OCI-LY7 (cell line): ENCODE measurements at places on chromosomes 6 and 20. TPM values are rescaled to one million over a fixed set of nuclear protein-coding genes. Genes with fewer than 3 reads are reported as not detected.

The PROCR gene
- not detected in 2 replicates for total RNA-seq

The TRIM15 gene
- not detected in 2 replicates for total RNA-seq

The EPPIN gene
- not detected in 2 replicates for total RNA-seq

GRCh38 chr6:118565311-118565960 is 17.3 kb downstream of the PLN start:
- DNase-seq, result peak; percentile 82

GRCh38 chr20:35394271-35394670 is 17.5 kb downstream of the UQCC1 start:
- no peak for DNase-seq

GRCh38 chr6:41682056-41682477 is 43.8 kb downstream of the MDFI start:
- peak; percentile 78 for DNase-seq

DNA sequence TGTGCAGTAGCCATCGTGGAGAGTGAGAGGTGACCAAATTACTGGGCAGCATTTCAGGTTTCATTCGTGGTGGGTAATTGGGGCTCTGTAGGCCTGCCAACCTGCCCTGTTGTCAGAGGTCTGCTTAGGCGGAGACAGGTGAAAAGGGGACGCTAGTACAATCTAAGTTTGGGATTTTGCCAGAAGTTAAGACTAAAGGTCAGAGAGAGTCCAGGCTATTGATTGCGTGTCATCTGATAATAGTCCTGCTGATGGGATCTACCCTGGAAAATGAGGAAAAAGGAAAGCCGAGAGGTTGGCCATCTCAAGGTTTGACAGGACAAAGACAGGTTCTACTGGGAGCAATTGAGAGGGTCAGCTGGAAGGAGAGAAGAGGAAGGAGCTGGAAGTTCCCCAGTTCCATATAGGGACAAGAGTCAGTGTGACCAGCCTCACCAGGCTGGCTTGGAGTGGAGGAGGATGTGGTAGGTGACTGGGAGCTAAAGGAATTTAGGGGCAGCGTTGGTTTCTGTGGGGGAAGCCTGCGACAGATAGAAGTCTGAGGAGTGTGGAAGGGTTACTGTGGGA is 10.9 kb downstream of the ARFGEF2 start:
- no peak for DNase-seq

DNA sequence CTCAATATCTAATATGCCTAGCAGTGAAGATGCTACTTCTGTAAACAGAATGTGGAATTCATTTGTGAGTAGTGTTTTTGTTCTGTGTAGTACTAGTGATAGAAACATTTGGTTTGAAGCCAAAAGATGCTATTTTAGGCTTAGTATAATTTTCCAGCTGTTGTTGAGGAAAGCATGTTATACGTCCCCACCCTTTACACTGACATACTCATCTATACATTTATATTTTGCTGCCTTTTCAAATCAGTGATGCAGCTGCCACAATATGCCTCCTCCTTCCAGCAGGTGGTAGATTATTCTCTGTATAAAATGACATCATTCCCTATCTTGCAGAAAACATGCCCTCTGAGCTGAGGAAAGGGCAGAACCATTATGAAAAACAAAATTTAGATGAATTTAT is 1217.6 kb upstream of the GJE1 start:
- no peak for DNase-seq
